ENCODE measurements at places on chromosomes 3 and 15.

DNA sequence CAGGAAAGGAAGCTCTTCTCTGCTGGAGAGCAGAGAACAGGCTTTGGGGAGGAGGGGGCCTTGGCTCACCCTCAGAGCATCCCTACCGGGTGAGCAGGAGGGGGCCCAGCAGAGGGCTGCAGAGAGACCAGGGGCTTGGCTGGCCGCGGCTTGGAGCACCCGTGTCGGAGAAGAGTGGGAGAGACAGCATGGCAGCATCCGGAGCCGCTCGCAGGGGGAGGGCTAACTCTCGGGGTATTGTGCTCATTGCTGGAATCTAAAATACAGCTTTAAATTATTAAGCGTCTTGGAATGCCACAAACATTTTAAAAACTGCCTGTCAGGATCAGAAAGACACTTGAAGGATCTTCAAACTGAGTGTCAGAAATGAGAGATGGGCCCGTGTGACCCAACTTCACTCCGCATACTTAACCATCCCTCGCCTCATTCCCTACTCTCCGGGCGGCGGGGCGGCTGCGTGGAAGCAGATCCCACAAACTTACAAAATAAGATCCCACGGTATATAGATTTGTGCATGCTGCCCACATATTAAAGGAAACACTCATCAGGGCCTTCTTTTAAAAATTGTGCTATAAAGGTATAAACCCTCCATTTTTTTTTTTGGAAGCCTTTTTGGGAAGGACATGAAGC is 53.9 kb downstream of the EIF4E3 start:
- DNase-seq: no peak

- no peak for DNase-seq
Measured at GRCh38 chr15:52258461-52258860, 37.1 kb downstream of the MYO5C start.

DNA sequence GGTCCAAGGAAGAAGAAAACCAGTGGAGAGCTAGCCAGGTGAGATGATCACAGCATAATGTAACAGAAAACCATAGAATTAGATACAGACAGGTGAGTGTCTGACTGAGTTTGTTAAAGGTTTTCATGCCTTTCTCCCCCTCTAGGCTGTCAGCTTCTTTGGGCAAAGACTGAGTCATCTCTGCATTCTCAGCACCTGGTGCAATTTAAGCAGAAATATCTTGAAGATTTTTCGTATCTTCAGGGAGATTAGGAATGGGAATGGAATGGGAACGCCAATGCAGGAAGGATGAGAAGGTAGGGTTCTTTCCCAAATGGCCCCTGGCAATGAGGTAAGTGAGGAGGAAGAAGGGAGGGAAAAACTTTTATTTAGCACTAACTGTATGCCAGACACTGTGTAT is 122.0 kb upstream of the SLC7A14 start:
- DNase-seq: no peak

GRCh38 chr3:43316783-43317460 is 30.6 kb downstream of the SNRK start:
- no peak for DNase-seq

DNA sequence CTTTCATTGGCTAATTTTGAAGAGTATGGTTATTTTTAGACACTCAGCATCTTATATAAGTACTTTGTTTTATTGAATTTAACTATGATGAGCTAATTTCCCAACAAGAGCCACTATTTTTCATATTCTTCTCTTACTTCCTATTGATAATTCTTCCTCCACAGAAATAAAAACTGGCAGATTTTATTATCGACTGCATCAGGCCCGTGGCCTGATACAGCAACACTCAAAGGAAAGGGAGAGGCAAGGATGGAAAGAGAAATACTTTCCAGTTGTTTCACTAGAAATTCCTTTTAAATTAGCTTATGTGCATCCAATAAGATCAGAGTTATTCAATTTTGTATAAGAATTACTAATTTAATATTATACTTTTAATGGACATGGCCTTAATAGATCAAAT is 886.3 kb downstream of the ROBO1 start:
- DNase-seq: no peak

DNA sequence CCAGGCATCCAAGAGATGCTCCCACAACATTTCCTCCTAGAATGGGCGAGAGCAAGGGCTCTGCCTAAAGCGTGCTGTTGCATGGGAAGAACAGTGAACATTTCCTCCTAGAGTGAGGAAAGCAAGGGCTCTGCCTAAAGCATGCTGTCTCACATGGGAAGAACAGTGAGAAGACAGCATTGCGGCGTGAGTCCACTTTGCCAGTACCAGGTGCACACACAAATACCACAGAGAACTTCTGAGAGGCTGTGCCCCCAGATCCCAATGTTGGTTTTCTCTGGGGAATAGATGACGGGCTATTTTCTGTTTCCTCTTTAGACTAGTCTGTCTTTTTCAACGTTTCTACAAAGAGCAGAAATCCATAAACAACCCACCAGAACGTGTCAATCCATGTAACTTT is 142.9 kb downstream of the LRRK1 start:
- DNase-seq: no peak

GRCh38 chr3:174820885-174821284 is 38.2 kb upstream of the NAALADL2 start:
- no peak for DNase-seq

GRCh38 chr3:12993517-12994356 is 79.5 kb downstream of the IQSEC1 start:
- DNase-seq: no peak

- DNase-seq: no peak
Measured at GRCh38 chr3:158810823-158811724, 9.2 kb downstream of the MFSD1 start.

DNA sequence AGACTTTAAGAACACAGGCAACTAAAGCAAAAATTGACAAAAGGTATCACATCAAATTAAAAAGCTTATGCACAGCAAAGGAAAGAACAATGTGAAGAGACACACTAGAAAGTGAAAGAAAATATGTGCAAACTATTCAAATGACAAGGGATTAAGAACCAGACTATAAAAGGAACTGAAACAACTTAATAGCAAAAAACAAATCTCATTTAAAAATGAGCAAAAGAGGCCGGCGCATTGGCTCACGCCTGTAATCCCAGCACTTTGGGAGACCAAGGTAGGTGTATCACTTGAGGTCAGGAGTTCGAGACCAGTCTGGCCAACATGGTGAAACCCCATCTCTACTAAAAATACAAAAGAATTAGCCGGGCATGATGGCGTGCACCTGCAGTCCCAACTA is 14.4 kb downstream of the NGLY1 start:
- DNase-seq: no peak

Measured in stimulated activated CD4-positive, alpha-beta T cell treated with anti-CD3 and anti-CD28 coated beads, Interleukin-4, amount 100 ng/mL, for 24 hours (primary cell).